ENCODE measurements at places on chromosomes 7 and 10.
A peak's percentile ranks its signal among the peaks of the same experiment; 100 is the strongest.

DNA sequence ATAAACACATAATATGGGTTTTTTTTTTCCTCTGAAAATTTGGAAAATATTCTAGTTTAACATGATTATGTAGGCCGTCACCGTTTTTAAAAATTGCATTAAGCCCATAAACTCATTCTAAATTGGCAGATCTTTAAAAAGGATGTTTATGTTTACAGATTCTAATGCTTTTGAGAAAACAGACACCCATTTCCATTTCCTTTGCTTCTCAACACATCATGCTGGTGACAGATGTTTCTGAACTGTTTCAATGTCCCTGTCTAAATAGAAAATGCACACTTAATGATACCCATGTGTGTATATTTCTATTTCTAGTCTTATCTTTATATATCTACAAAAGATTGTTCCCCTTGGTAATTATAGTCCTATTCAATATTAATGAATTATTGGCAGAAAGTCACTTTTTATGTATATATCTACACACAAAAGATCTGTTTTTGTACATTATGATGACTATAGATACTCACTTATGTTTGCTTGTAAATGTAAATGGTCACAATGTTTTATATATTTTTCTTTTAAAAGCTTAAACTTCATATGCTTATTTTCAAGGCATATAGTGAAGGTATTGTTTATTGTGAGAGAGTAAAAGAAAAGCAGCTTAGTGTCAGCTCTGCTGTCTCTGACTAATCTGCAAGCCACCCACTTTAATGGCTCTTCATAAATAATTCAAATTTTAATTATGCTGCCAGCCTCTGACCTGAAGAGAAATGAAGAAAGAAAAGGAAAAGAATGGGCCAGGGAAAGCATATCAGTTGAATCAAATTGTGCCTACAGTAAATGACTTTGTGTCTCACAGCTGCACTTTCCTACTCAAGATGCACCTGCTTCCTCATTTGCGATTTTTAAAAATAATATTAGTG lies 179.4 kb downstream of the CACNA2D1 start:
- no peak for DNase-seq

GRCh38 chr7:54559401-54559800 lies 17.2 kb downstream of the VSTM2A start:
- no peak for DNase-seq

DNA sequence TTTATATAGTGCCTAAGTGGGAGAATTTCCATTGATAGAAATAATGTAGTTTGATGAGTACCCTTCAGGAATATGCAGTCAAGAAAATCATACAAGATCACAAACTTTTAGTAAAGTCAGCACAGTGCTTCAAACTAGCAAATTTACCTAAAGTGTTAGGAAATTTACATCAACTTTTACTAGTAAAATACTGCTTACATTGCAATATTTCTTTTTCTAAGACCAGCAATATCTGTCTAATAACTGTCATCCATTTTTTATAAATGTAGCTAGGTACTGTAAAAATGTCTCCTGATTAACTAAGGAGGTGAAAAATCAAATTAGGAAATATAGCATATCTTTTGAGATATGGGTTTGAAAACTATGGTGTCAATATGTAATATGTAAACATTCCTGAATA lies 405.4 kb downstream of the MDFIC start:
- no peak for DNase-seq

DNA sequence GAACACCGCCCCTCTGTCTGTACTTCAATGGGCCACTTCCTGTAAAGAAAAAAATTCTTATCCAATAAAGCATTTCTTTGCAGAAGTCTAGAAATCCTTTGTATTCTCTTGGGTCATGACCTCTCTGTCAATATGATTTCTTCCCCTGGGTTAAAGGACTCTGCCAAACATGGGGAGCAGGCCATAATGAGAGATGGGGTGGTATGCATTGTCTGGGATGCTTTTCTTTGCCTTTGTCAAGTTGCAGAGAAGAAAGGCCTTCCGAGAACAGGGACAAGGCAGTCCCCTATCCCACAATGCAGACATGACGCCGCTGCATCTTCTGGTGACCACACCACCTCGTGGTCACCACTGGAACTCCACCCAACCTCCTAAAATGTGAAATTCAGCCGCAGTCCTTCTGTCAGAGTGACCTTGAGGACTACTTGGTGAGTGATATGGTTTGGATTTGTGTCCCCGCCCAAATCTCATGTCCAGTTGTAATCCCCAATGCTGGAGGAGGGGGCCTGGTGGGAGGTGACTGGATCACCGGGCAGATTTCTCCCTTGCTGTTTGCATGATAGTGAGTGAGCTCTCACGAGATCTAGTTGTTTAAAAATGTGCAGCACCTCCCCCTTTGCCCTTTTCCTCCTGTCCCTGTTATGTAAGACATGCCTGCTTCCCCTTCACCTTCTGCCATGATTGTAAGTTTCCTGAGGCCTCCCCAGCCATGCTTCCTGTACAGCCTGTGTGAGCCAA lies 15.2 kb upstream of the FRMPD2 start:
- peak; percentile 78 for DNase-seq

- no peak for DNase-seq
These were observed 22.9 kb downstream of the H2AZ2 start for GRCh38 chr7:44824894-44825526.

- no peak for DNase-seq
These were observed 284.4 kb downstream of the IPMK start for GRCh38 chr10:57983281-57983791.

GRCh38 chr7:6271060-6271658 lies 1.3 kb downstream of the CYTH3 start:
- peak; percentile 80 for DNase-seq

DNA sequence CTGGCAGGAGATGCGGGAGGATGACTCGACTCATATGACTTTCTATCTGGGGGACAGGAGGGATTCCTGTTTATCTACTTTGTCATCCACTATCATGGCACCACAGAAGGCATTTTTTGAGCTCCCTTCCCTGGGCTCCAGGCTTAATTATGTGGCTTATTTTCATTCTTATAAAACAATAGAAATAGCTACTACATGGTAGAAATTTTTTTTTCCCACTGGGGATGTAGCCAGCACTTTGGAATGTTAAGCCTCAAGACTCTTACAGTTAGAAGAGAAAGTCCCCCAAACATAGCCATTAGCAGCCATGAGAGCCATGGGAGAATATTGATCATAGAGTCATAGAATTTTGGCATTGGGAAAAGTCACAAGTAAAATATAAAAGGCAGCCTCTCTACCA lies 14.6 kb upstream of the FAM180A start:
- DNase-seq, result no peak

GRCh38 chr7:90886416-90886815 lies 290.3 kb downstream of the CDK14 start:
- no peak for DNase-seq

- no peak for DNase-seq
These were observed 151.8 kb upstream of the STK17A start for GRCh38 chr7:43431020-43431595.
